ENCODE measurements at places on chromosomes 13 and 19. TPM values are rescaled to one million over a fixed set of nuclear protein-coding genes. Genes with fewer than 3 reads are reported as not detected.

The CD209 gene
- total RNA-seq = 11.7 TPM

The BST2 gene
- total RNA-seq = 89.6 TPM

The SCN1B gene
- total RNA-seq = 24.1 TPM

The INSL3 gene
- total RNA-seq = not detected

The C19orf67 gene
- total RNA-seq = not detected

The ZNF8 gene
- total RNA-seq = 9.0 TPM

The TPTE2 gene
- total RNA-seq = 0.16 TPM

The TNFRSF19 gene
- 14.7 TPM for total RNA-seq

The BEST2 gene
- not detected for total RNA-seq

The KIR2DL4 gene
- total RNA-seq = 0.25 TPM

The ERICH4 gene
- total RNA-seq = not detected

The PEX11G gene
- total RNA-seq = 7.8 TPM

The ZNF587B gene
- 23.6 TPM for total RNA-seq

The ZNF180 gene
- 10.3 TPM for total RNA-seq

The PDX1 gene
- total RNA-seq = not detected

The PRTN3 gene
- total RNA-seq = not detected

The NLRP11 gene
- 0.35 TPM for total RNA-seq

The SPACA4 gene
- not detected for total RNA-seq

The KEAP1 gene
- total RNA-seq = 60.8 TPM

The MUC16 gene
- total RNA-seq = 0.41 TPM

DNA sequence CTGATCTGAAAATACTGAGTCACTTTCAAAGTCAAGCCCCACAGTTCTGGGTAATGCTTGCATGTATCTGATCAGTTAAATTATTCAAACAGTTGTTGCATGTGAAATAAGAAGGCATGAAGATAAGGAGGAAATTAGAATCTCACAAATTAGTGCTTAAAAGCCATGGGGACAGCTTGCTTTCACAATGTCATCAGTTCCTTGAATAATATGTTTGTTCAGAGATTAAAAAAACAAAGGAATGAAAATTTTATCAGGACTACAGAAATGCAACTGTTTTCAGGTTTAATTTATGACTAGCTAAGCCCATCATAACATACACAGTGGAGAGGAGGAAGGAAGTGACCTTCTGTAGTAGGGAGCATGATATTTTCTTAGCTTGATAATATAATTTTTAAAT, 150.1 kb downstream of the OXGR1 start:
- no peak for DNase-seq

- DNase-seq = no peak
Measured at GRCh38 chr13:31733647-31734046, 5.7 kb upstream of the RXFP2 start.

- peak; percentile 6 for DNase-seq
Measured at GRCh38 chr13:19861762-19862161, 1.7 kb downstream of the ZMYM5 start.

- peak; percentile 1 for DNase-seq
Measured at GRCh38 chr13:93146584-93147297, 79.9 kb upstream of the GPC6 start.

- no peak for DNase-seq
Measured at GRCh38 chr13:41246969-41247680, 16.3 kb downstream of the MTRF1 start.

- no peak for DNase-seq
Measured at GRCh38 chr13:51364404-51365008, 25.0 kb downstream of the SERPINE3 start.

GRCh38 chr13:40163066-40164000, 503.1 kb downstream of the FOXO1 start:
- DNase-seq = no peak

- no peak for DNase-seq
Measured at GRCh38 chr13:25252225-25252624, 35.1 kb downstream of the MTMR6 start.

GRCh38 chr13:50370303-50370950, 355.2 kb downstream of the KCNRG start:
- no peak for DNase-seq

GRCh38 chr13:74102691-74103090, 31.5 kb downstream of the KLF12 start:
- DNase-seq = no peak

GRCh38 chr13:43933378-43933777, 53.7 kb downstream of the LACC1 start:
- DNase-seq = no peak

DNA sequence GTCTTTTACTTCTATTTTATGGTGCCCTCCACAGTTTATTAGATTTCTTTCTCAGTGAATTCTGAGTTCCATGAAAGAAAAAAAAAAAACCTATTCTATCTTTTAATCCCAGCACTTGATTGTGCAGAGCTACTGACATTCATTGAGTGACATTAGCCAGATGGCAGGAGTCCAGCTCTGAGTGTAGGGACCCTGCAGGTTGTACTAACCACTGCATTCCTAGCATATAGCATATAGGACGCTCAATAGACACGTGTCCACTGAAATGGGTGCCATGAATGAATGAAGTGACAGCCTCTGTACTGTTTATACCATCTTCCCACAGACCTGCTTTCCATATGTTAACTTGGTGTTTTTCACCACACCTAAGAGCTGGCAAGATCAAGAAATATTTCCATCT, 206.3 kb downstream of the RAP2A start:
- DNase-seq = no peak

DNA sequence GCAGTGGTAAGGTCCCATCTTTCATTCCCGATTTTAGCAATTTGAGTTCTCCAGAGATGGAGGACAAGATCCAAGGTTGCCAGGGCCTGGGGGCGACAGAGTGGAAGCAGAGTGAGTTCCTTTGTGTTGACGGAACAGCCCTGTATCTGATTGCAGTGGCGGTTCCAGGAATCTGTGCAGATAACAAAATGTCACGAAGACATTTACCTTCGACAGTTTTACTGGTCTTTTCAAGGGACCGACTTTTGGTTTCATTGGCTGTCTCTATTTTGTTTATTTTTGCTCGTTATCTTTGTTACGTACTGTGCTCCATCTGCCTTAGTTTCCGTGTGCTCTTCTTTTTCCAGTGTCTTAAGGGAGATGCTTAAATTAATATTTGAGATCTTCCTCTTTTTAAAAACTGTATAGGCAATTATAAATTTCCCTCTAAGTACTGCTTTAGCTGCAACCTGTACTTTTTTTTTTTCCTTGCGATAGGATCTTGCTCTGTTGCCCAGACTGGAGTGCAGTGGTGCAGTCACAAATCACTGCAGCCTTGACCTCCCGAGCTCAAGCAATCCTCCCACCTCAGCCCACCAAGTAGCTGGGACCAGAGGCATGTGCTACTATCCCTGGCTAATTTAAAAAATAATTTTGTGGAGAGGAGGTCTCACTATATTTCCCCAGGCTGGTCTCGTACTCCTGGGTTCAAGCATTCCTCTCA, 23.2 kb downstream of the KDM4B start:
- DNase-seq = no peak

DNA sequence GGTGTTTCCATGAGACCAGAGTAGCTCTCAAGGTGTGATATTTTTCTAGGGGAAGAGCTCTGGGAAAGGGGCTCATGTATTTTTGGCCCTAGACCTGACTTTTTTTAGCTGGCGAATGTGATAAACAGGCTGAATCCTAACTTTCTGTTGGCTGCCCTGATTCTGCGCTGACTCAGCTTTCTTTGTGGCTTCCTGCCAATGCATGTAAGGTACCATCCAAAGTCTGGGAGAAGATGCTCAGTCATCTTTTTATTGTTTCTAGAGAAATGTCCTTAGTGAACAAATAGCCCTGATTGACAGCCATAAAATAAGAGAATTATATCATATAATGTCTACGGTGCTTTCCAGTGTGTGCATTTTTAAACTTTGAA, 113.6 kb upstream of the MBNL2 start:
- DNase-seq = no peak

- no peak for DNase-seq
Measured at GRCh38 chr13:109166804-109167203, 537.4 kb downstream of the MYO16 start.

DNA sequence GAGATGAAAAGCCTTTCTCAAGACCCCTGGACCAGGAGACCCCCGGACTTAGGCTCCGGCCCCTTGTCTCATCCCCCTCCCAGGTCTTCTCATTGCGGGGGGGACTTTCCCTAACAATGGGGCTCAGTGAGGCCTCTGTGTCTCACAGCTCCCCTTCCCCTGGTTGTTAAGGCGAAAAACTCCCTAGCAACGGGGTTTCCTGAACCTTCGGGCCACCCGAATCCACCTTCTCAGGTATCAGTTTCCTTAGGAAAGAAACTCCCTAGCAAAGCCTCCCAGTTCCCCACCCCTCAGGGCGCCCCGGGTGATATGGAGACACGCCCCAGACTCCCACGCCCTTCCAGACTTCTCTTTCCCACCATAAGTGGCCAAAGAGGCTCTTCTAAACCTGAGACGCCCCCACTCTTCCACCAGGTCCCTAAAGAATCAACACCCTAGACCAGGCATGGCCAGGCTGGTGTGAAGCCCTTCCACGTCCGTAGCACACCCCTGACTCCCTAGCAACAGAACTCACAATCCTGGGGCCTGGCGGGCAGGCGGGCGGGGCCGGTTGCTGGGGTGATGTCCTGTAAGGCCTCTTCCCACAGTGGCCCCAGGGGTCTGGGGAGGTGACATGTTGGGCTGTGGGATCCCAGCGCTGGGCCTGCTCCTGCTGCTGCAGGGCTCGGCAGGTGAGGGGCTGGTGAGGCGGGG, at the start of gene TMEM190:
Gene TMEM190 (plus strand): TSS at position 586 of the 693 bp plus-strand sequence. CDS start 28 bp downstream, at position 614.
- peak; percentile 82 for DNase-seq

DNA sequence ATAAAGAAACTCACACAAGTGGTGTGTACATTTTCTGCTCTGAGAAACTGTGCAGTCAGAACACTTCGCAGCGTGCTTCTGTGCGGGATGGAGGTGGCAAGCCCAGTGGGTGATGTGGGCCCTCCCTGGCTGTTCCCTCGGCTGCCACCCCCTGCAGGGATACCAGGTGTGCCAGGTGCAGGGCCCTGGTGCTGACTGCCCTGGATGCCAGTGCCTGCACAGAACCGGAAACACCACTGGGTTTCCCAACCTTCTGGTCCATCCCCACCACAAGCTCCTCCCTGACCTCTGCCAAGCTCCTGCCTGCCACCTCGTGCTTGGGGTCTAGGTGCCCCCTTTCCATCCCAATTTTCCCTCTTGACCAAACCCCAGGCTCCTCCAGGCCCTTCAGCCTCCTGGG, 81.9 kb upstream of the MCF2L start:
- no peak for DNase-seq

GRCh38 chr19:4794971-4795370, 3.4 kb downstream of the FEM1A start:
- DNase-seq = no peak

DNA sequence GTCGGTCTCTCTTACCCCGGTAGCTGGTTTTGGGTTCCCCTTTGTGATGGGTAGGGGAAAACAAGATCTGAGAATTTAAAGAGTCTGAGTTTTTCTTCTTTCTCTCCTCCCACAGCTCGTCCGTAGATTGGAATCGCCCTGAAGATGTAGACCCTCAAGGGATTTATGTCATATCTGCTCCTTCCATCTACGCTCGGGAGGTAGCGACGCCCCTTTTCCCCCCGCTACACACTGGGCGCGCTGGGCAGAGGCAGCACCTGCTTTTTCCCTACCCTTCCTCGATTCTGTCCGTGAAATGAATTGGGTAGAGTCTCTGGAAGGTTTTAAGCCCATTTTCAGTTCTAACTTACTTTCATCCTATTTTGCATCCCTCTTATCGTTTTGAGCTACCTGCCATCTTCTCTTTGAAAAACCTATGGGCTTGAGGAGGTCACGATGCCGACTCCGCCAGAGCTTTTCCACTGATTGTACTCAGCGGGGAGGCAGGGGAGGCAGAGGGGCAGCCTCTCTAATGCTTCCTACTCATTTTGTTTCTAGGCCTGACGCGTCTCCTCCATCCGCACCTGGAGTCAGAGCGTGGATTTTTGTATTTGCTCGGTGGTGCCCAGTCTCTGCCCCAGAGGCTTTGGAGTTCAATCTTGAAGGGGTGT, 7.1 kb upstream of the SELENOV start:
- no peak for DNase-seq

- DNase-seq = no peak
Measured at GRCh38 chr19:49231389-49231788, 73.8 kb downstream of the TRPM4 start.

GRCh38 chr13:98738213-98738612, 14.3 kb downstream of the SLC15A1 start:
- no peak for DNase-seq

DNA sequence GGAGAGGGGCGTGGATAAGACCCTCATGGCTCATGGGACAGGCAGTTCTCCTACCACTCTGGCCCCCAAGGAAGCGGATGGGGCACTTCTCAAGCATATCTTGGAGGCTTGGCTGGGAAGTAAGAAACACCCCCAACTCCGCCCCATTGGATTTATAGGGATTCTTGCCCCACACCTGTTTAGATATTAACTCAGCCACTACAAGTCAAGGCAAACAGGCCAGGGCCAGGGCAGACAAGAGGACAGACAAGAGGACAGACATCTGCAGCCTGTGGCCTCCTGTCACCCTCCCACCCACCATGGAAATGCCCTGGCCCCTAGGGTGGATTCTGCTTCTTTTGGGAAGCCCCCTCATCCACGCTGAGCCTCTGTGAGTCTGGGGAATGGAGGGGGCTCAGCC, 24.1 kb downstream of the RDH8 start:
- DNase-seq = no peak

GRCh38 chr19:1665565-1666047, 13.2 kb upstream of the TCF3 start:
- peak; percentile 78 for DNase-seq

DNA sequence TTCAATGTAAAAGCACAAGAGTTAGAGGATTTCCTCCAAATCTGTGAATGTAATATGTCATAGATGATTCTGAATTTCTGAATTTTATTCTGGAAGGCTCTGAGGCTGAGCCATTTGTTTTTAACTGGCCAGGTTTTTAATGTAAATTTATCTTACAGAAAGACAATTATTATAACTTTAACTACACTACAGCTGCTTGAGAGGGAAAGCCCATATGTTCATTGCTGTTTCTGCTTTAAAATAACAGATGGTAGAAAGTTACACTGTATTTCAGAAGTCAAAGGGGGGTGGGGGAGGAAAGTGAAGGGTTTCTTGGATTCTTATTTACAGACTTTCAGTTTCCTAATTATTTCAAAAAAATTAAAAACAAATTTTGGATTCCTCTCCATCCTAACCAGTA, 62.8 kb downstream of the DNAJC15 start:
- DNase-seq = no peak

- DNase-seq = no peak
Measured at GRCh38 chr19:45919678-45920077, 5.1 kb upstream of the NANOS2 start.

DNA sequence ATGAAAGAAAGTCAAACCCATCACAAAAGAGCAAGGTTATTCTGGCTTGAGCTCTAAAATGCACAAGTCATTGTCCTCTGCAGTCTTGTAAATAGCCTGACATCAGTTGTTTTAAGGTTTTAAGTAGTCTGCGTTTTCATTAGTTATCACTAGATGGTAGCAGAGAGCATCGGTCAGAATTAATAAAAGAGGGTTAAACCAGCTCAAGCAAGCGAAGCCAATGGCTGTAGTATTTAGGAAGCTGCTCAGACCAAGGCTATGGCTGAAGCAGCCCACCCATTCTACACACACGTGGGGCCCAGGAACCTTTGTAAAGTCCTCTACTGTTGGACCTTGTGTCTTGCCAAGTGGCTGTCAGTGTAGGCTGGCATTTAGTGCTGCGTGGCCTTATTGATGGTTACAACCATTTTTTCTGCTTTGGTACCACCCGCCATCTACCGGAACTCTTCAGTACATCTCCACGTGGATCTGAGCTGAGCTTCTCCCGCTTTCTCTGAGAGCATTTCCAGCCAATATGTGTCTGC, 13.3 kb upstream of the ZNF57 start:
- DNase-seq = no peak

GRCh38 chr13:51044023-51044665, 66.9 kb downstream of the C13orf42 start:
- no peak for DNase-seq
